ENCODE measurements at places on chromosomes 13 and 19.
A peak's percentile ranks its signal among the peaks of the same experiment; 100 is the strongest.

GRCh38 chr13:110726726-110727125 is 13.2 kb downstream of the ING1 start:
- DNase-seq: no peak

- DNase-seq: no peak
Measured at GRCh38 chr19:30497034-30497433, 124.8 kb downstream of the ZNF536 start.

DNA sequence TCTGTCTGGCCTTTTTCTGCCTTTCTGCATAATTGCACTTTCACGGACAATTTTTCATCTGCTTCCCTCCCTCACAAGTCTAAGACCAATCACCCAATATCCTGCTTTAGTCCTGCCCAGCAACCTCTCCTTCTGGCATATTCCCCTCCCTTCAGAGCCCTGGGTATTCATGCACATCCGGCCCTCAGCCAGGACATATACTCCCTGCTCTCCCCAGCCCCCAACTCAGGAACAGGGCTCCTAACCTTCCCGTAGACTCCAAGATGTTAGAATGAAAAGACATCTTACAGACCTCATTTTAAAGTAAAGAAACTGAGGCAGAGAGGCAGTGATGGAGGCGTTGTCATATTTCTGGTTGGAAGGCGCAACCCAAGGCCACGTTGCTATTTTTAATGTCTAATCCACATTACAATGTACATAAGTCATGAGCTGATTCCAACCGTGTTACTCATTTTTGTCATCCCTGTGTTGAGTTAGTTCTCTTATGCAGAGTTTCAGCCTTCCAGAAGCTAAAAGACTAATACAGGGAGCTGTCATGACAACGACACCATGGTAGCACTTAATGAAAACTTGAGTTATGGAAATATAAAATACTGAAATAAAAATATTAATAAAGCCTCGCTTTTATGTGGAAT is 209.2 kb downstream of the TSHZ3 start:
- no peak for DNase-seq

DNA sequence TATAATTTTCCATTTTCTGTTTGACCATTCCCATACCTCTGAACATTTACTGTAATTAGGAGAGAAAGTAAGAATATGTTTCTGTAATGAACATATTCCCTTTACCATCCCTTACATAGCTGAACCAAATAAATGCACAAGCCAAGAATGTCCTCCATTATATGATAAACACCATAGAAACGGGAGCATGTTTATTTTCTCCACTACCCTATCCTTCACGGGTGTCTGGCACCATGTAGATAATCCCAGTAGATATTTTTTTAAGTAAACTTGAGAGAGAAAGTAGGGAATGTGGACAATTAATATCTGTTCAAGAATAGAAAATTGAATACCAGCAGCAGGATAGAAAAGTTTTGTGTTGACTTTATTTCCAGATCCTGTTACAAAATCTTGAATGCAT is 928.4 kb downstream of the EFNB2 start:
- DNase-seq: no peak

- no peak for DNase-seq
Measured at GRCh38 chr13:86920961-86921360, 750.2 kb upstream of the SLITRK5 start.

DNA sequence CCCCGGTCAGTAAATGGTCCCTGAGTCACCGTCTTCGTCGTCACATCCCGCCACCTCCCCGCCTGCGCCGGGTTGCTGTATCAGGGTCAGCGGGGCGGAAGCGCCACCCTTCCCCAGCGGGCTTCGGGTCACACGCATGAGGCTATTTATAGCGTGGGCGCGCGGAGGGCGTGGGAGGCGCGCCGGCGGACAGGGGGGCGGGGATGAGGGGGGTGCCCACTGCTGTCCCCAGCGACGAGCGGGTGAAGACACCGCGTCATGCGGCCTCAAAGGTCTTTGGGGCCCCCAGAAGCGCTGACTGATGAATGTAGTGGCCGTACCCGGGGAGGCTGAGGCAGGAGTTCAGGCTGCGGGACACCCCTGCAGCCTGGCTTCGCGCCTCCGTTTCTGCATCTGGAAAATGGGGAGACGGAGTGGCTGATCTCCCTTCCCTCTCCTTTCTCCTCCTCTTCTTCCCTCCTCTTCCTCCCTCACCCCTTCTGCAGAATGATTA is 7.9 kb downstream of the UNC13A start:
- DNase-seq: no peak

DNA sequence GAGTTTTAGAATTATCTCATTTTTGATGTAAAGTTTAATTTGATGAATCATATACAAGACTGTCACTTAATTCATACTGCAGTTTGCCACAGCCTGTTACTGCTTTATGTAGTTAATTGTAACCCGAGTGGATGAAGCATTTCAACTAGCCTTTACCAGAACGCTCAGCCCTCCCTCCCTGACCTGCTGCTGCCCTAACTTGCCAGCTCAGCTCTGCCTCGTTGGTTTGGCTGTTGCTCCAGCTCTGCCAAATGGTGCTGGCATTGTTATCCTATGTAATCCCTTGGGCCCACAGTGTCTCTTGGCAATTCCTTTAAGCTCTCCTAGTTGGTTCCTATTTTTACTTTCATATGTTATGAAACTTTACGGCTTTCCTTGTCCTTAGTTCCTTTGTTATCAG is 113.3 kb downstream of the LMO7 start:
- peak; percentile 29 for DNase-seq

DNA sequence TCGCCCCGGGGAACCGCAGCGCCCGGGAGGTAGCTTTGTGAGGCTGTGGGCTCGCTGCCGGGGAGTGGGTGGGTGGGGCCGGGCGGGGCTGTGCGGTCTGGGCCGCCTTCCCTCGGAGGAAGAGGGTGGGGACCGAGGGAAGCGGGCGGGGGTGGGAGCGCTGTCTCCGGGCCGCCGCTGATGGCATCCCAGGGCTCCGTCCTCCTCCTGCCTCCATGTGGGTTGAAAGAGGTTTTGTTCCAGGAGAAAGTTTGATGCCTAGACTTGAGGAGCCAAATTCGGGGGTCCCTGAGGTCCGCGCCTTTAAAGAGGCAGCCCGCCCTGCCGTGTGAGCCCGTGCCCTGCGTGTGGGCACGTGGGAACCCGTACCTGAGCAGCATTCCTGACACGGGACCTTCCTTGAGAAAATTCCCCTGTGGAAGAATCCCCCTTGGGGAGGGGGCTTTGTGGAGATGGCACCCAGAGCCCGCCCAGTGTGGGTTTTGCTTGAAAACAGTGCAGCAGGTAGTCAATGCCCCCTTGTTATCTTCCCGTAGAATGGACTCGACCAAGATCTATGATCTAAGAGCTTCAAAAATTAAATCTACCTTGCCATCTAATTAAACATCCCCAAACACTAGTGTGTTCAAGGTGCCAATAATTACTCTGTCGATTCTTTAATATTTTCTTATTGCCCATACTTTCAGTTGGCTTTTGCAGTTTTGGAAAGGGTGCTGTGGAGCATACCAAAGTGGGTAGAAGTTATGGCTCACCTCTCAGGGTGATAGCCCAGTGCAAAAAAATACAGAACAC is 107.8 kb downstream of the RXFP2 start:
- DNase-seq: no peak

DNA sequence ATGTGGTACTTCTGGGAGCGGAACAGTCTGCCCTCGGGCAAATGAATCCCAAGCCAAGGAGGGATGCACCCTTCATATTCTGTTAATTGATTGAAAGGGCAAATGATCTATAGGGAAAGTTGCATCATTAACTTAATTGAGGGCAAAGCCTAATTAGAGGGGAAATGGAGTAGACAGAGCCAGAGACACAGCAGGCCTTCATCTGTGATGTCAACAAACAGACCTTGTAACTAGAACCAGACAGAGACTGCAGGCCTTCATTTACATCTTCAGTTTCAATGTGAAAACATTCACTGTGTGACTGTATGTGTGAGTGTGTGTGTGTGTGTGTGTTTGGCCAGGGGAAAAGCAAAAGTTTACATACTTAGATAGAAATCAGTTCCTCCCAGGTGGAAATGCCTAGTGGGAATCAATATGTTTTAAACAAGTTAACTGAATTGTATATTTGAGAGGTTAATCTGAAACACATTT is 126.4 kb downstream of the SPRY2 start:
- DNase-seq: no peak

DNA sequence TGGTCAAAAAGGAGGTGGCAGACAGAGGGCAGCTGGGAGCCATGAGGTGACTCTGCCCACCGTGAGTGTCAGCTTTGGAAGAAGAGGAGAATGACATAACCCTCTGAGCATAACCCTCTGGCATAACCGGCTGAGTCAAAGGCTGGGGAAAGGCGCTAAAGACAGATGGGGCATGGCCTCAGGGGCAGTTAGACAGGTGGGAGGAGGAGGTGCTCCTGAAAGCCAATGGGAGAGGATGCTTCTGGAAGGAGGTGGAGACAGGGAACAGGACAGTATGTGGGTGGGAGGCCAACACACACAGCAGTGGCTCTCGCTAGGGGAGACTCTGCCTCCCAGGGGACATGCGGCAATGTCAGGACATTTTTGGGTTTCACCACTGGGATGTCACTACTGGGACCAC is 17.1 kb downstream of the ELAVL1 start:
- DNase-seq: no peak

- DNase-seq: peak; percentile 99
Measured at GRCh38 chr19:55674841-55675660, at the start of gene EPN1. EPN1 (plus strand) TSS chr19:55675226; CDS start chr19:55678628, 3,402 bp downstream.

GRCh38 chr13:44954224-44954623 is 35.0 kb downstream of the NUFIP1 start:
- no peak for DNase-seq

GRCh38 chr13:110239280-110240125 is 67.5 kb downstream of the COL4A1 start:
- DNase-seq: no peak

GRCh38 chr19:45357445-45357783 is 13.0 kb downstream of the ERCC2 start:
- DNase-seq: no peak

DNA sequence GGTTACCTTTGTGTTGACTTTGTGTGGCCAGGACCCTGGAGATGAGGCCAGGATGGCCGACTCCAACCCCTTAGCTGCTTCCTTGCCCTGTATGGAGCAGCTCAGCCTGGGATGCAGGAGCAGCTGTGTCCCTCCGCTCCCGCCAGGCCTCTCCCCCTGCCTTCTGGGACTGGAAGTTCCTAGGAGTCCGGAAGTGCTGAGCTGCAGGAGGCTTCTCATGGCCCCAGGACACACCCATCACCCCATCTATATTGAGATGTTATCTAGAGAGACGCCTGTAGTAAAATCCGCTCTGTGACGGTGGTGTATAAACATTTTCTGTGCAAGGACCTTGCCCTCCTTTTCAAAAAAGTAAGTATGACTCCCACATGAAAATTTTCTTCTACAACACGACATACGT is 27.0 kb downstream of the WTIP start:
- no peak for DNase-seq

DNA sequence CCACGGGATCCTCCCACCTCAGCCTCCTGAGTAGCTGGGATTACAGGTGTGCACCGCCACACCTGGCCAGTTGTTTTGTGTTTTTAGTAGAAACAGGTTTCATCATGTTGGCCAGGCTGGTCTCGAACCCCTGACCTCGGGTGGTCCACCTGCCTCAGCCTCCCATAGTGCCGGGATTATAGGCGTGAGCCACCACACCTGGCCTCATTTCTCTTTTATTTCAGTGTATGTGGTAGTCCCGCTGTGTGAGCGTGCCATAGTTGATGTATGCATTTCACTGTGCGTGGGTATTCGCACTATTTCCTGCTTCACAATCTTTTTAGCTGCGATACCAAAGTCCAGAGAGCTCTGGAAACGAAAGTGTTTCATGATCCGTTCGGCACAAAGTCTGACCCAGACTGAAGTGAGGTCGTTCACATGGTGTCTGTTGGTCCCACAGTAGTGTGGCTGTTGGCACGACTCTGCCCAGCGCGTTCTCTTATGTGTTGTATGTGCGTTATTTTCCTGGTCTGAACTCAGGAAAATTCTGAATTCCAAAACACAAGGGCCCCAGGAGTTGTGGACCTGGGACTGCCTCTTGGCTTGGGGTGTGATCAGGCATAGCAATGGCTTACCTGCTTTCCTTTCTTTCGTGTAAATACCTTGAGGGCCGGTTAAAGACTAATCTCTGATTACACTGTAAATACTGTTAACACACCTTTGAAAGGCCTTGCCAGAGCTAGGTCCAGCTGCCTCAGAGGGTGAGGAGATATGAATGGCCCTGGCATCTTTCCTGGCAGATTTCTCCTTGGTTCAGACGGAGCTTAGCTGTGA is 8.6 kb downstream of the EPN1 start:
- DNase-seq: no peak

- DNase-seq: no peak
Measured at GRCh38 chr19:16168465-16169081, 4.8 kb downstream of the CIB3 start.

- DNase-seq: no peak
Measured at GRCh38 chr19:42288881-42289555, 12.9 kb upstream of the PRR19 start.

DNA sequence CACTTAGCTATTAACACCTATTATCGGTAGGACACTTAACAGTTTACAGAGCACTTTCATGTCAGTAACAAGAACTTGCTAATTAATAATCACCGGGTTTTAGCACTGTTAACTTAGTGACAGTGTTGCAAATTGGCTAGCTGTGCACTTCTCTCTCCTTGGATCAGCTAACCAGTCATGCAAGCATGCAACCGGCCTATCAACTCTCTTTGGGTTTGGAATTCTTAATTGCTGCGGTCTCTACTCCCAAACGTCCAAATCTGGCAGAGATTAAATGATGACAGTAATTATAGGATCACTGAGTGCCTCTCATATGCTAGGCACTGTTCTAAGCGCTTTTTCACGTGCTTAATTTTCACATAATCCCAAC is 1.2 kb downstream of the EPS15L1 start:
- no peak for DNase-seq

DNA sequence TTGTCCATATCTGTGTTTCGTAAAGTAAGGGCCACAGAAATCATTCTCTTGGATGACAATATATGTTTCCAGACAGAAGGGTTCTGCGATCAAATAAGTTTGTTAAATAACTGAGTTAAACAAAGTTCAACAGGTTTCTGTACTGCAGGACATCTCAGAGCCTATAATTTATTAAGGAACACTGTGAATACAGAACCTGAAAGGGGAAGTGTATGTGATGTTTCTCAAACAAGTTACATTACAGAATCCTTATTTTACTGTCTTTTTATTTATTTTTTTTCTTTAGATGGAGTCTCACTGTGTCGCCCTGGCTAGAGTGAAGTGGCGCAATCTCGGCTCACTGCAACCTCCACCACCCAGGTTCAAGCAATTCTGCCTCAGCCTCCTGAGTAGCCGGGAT is 55.4 kb upstream of the GTF2F2 start:
- DNase-seq: no peak

All from NCI-H1436 (cell line).